ENCODE measurements at places on chromosomes 11 and 22.

DNA sequence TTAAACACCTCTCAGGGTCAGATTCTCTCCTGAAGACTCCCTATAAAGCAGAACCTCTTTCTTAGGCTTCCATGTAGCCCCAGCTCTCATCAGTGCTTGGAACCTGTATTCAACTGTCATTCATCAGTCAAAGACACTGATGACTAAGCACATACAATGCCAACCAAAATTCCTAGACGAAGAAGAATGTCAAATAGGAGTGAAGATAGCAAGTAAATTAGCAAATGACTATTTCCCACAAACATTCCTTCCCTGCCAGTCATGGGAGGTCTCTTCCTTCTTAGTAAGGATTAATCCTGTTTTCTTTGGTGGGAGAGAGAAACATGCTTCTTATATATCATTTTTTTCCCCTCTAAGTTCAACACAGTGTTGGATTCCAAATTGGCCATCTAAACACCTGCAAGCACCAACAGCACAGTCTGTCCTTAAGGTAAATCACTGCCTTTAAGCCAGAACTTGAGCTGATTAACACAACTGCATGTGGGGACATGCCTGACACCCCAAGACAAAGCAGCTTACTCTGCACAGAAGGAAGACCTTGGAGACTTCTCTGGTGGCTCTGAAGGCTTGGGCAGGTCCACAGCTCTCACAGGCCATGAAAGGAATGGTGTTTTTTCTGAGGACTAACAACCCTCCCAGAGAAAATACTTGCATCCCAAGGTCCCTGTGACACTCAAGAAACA lies 47.5 kb upstream of the ME3 start:
- no peak for DNase-seq

- DNase-seq = no peak
Observed at GRCh38 chr11:123034597-123034996, 27.3 kb downstream of the HSPA8 start.

DNA sequence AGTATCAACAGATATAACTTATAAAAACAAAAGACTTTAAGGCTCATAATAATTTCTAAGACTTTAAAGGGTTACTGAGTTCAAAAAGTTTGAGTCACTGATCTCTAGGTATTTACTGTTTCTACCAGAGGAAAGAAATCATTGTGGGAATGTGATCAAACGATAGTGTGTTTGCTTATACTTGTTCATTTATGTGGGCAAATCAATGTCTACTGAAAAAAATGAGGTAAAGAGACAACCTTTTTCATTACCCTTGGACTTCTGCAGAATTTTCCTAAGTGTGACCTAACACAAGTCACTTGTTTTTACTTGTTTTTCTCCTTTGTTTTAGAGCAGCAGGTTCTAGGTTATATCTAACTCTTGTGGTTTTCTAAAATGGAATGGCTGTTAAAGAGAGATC lies 65.4 kb downstream of the PRR5L start:
- DNase-seq = no peak

DNA sequence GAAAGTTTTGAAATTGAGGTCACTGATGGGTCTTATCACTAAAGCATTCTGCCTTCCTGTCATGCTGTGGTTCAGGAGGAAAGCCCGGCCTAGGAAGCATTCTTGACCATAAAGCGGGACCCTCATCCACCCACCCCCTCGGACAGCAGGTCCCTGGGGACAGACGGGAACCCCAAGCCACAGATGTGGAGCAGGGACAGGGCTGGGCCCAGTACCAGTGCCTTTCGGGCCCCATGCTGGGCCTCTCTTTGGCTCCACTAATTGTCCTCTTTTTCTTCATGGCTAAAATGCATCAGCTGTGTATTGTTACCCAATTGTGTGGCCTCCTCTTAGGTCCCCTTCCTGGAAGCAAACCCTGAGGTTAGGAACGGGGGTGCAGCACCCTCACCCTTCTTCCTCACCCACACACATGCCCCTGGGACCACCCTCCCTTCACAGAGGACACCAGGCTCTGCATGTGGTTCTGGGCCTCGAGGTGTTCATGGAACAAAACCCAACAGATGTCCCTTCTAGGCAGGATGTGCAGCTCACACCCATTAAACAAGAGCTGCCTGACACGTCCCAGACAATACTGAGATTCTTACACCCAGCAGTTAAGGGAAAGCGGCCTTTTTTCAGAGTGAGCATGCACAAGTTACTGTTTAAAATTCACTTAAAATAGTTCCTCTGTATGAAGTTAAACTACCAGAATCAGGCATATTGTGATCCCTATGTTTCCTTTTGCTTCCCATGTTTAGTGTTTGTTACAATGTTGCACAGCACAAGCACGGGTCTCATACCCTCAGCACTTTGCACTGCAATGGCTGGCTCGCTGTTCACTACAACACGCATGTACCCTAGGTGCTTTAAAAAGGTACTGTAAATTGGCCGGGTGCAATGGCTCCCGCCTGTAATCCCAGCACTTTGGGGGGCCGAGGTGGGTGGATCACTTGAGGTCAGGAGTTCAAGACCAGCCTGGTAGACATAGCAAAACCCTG lies 807.6 kb downstream of the BRD1 start:
- no peak for DNase-seq

DNA sequence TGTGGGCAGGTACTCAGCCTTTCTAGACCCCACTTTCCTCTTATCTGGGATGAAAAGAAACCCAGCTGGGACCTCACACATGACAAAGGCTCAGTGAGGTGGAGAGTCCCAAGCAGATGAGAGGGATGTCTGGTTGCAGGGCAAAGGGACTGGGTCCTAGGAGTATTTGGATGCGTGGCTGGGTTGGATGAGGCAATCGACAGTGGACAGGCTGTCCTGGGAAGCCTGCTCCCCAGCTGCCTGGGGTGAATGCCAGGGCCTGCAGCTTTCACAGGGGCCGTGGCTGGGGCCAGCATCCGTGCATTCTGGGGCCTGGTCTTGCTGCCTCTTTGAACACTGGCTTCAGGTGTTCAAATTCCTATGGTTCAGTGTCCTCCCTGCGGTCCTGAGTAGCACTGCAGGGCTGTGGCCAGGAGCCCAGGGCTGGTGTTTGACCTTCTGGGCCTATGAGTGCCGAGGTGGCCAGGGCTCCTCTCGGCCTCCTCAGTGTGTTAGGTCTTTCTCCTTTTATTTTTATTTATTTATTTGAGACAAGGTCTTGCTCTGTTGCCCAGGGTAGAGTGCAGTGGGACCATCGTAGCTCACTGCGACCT lies 65.3 kb downstream of the MCM5 start:
- DNase-seq = no peak

Data from germinal center (tissue), 1 donor.